ENCODE measurements at places on chromosomes 2 and 18. TPM values are rescaled to one million over a fixed set of nuclear protein-coding genes. Genes with fewer than 3 reads are reported as not detected.
A peak's percentile ranks its signal among the peaks of the same experiment; 100 is the strongest.

The PTPRN gene
- not detected for total RNA-seq

DNA sequence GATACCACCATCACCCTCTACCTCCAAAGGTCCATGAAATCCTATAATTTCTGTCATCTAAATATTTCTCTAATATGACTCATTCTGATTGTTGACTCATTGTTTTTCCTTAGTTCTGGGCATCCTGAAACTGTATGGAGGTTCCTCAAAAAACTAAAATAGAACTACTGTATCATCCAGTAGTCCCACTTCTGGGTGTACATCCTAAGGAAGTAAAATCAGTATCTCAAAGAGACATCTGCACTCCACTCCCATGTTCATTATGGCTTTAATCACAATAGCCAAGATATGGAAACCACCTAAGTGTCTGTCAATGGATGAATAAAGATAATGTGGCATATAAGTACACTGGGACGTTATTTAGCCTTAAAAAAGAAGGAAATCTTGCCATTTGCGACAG lies 125.8 kb upstream of the MYO3B start:
- DNase-seq, result no peak

The SF3B6 gene
- total RNA-seq, result 91.4 TPM

DNA sequence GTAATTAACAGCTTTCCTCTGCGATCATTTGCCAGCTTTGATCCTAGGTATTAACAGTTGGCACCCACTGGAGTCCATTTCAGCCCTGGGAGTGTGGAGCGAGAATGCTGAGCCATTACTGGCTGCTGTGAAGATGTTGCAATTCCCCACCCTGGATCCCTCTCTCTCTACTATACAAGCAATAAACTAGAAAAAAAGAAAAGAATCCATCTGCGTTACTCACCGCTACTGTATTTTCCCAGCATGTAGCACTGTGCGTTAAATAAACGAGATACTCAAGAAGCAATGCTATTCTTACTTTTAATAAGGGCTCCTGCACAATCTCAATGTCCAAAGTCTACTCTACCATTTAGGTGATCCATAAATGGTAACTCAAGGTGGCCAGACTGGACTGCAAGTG lies 8.5 kb downstream of the RTTN start:
- no peak for DNase-seq

GRCh38 chr2:224598678-224599077 lies 13.5 kb upstream of the CUL3 start:
- no peak for DNase-seq

- no peak for DNase-seq
These were observed 264.7 kb downstream of the PTH2R start for GRCh38 chr2:208671284-208671683.

- no peak for DNase-seq
These were observed 6.5 kb downstream of the MAP4K4 start for GRCh38 chr2:101704046-101704466.

GRCh38 chr2:27262379-27263286 lies at the start of gene SLC30A3:
TSS of gene SLC30A3 (minus strand) at chr2:27263047. CDS start at chr2:27262906, 141 bp downstream.
- DNase-seq, result peak; percentile 35

- DNase-seq, result no peak
These were observed 38.7 kb downstream of the AAK1 start for GRCh38 chr2:69604836-69605235.

DNA sequence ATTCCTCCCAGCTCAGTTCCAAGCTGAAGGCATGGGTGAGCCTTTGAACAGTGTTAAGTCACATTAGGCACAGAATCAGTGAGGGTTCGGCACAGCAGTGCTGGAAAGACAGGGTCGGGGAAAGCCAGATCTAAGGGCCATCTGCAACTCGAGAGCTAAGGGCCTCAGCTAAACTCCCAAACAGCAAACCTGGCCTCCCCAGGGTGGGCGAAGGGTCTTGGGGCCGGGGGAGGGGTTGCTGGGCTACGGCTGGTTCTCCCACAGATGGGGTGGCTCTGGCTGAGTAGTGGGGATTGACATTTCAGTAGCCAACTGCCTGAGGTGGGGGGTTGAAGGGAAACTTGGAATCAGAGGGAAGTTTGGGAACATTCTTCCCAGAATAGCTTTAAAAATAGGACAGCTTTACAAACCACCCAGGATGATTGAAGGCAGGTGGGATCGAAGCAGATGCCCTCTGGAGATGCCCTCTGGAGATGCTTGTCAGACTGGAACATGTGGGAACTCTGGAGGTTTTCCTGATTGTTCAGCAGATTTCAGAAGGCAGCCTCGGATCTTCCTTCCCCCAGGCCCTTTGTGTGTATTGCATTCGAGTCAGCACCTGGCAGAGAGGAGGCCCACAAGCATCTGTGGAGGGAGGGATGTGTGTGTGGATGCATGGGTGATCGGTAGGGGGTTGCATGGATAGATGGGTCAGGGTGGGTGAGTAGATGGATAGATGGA lies 156.4 kb downstream of the SMAD7 start:
- no peak for DNase-seq

- no peak for DNase-seq
These were observed 40.2 kb downstream of the MYOM1 start for GRCh38 chr18:3179430-3180089.

- DNase-seq, result no peak
These were observed 1.7 kb upstream of the SERPINB10 start for GRCh38 chr18:63906056-63906455.

- DNase-seq, result no peak
These were observed 1552.3 kb upstream of the SLC39A10 start for GRCh38 chr2:194104687-194105086.

- DNase-seq, result no peak
These were observed 42.6 kb upstream of the MTCL1 start for GRCh38 chr18:8662560-8663255.

The DNAJC5G gene
- not detected for total RNA-seq

DNA sequence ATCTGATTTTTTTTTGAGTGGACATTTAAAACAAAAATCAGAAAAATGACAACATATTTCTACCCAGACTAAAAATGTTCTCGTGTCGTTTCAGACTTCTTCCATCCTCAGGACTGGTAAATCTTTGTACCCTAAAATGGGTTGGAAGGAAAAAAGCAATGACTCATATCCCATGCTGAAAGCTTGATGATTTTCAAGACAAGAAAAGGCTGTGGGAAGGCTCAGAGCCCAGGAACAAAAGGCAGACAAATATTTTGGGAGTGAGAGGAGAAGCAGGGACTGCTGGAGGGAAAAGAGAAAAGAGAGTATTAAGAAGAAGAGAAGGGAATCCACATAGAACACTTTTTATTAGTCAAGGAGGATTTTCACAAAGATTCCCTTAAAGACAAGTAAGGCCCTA lies 77.1 kb upstream of the CTAGE1 start:
- DNase-seq, result no peak

GRCh38 chr2:207284556-207285472 lies 119.1 kb upstream of the KLF7 start:
- DNase-seq, result no peak

DNA sequence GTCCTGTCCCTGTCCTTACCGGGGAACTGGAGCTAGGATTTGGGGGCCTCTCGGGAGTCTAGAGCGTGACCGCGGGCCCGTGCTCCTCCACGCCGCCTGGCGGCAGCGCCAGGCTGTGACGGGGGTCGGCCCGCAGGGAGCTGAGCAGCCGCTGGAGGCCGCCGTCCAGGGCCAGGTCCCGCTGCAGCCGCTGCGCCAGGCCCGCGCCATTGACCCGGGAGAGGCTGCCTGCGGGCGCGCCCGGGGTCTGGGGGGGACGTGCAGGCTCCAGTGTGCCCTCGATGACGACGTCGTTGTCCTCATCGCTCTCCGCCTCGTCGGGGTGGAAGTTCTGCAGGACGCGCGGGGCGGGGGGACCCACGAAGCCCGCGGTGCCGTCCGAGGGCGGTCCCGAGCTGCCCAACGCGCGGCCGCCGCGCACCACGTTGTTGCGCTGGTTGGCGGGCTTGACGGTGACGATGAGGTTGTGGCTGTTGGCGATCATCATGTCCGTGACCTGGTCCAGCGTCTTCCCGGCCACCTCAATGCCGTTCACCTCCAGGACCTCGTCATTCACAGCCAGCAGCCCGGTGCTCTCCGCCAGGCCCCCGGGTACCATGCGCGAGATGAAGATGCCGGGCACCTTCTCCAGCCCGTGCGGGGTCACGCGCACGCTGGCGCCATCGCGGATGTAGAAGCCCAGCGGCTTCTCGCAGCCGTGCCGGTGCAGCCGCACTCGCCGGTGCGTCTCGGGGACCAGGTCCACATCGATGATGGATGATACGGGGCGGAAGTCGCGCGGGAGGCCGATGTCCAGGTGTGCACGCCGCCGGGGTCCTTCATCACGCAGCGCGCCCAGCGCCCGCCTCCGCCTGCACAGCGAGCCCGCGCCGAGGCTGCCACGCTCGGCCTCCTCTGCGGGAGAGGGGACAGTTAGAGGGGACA lies 50.9 kb downstream of the ADNP2 start:
- no peak for DNase-seq

The ALPG gene
- total RNA-seq, result not detected

- DNase-seq, result no peak
These were observed 39.2 kb downstream of the CRIM1 start for GRCh38 chr2:36394804-36395203.

DNA sequence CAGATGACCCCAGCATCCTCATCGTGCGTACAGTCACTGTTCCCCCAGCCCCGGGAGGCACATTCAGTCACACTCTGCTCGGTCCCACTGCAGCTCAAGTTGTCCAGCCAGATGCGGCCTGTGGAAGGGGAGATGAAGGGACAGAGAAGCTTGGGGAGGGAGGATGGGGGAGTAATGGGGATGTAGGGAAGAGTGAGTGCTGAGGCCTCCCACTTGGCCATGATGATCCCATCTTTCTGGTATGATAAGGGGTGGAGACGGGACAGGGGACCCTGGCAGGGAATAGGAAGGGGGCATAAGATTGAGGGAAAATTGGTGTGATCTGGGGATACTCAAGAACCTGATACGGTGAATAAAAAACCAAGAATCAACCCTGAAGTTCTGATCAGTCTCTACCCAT lies 3.5 kb downstream of the LOXL3 start:
- DNase-seq, result no peak

The GAL3ST2 gene
- not detected for total RNA-seq

DNA sequence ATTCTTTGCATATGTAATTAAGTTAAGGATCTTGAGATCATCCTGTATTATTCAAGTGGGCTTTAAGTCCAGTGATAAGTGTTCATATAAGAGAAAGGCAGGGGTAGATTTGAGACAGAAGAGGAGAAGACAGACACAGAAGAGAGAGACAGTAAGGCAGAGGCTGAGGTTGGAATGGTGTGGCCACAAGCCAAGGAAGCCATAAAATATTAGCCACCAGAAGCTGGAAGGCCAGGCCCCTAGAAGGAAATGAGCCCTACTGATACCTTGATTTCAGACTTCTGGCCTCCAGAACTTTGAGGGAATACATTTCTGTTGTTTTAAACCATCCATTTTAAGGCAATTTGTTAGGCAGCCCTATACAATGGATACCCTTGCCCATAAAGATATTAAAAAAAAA lies 66.9 kb upstream of the DLX2 start:
- no peak for DNase-seq

GRCh38 chr2:129469389-129469788 lies 510.1 kb upstream of the RAB6C start:
- DNase-seq, result no peak

The CCDC141 gene
- total RNA-seq, result 13.8 TPM

DNA sequence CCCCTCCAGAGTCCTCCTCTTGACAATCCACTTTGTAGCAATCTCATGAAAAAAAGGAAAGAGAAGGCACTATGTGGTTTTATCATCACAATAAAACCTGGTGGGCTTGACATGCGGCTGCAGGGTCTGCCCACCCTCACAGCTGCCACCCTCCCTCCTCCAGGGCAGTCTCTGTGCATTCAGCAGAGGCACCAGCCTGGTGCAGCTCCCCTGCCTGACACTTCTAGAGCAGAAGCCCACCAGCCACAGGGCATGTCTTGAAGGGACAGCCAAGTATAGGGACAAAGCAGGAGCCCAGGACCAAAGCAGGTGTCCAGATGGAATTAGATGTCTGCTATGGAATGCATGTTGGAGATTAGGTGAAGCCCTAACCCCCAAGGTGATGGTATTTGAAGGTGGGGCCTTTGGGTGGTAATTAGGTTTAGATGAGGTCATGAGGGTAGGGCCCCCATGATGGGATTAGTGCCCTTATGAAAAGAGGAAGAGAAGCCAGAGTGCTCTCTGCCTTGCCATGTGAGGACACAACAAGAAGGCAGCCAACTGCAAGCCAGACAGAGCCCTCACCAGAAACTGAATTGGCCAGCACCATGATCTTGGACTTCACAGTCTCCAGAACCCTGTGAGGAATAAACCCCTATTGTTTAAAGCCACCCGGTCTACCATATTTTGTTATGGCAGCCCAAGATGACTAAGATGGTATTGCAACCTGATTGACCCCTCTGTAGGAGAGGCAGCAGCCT lies 86.9 kb downstream of the MCFD2 start:
- no peak for DNase-seq

DNA sequence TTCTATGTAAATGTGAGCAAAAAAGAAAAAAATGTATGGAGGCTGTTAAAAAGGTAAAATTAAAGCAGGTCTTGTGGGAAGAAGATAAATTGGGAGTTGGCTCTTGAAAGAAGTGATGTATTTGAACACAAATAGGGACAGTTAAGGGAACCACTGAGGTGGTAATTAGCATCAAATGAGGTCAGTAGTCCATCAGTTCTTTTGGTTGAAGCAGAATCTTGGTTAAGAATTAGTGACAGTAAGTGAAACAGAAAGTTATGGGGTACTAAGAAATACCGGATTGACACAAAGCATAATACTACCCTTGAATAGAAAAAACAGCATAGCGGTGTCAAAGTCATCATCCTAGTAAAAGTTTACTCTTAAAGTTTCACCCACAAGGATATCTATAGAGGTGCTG lies 352.6 kb upstream of the VRK2 start:
- no peak for DNase-seq

- DNase-seq, result no peak
These were observed 355.1 kb upstream of the MYT1L start for GRCh38 chr2:2686222-2686621.

- no peak for DNase-seq
These were observed 19.1 kb upstream of the IL18R1 start for GRCh38 chr2:102336502-102336945.
